Activated naive CD4-positive, alpha-beta T cell treated with anti-CD3 and anti-CD28 coated beads, Interleukin-2, amount 50 U/mL, for 72 hours (primary cell): ENCODE measurements at places on chromosomes 11 and 22. TPM values are rescaled to one million over a fixed set of nuclear protein-coding genes. Genes with fewer than 3 reads are reported as not detected.

Gene OR8A1
- not detected for total RNA-seq

Gene SEC14L2
- total RNA-seq: 16.3 TPM

Gene BBOX1
- not detected for total RNA-seq

Gene AP1B1
- total RNA-seq: 48.9 TPM

Gene MYRF
- 1.6 TPM for total RNA-seq
